ENCODE measurements at places on chromosomes 11 and 22.

- no peak for DNase-seq
These were observed 86.2 kb upstream of the SCUBE2 start for GRCh38 chr11:9177438-9178091.

DNA sequence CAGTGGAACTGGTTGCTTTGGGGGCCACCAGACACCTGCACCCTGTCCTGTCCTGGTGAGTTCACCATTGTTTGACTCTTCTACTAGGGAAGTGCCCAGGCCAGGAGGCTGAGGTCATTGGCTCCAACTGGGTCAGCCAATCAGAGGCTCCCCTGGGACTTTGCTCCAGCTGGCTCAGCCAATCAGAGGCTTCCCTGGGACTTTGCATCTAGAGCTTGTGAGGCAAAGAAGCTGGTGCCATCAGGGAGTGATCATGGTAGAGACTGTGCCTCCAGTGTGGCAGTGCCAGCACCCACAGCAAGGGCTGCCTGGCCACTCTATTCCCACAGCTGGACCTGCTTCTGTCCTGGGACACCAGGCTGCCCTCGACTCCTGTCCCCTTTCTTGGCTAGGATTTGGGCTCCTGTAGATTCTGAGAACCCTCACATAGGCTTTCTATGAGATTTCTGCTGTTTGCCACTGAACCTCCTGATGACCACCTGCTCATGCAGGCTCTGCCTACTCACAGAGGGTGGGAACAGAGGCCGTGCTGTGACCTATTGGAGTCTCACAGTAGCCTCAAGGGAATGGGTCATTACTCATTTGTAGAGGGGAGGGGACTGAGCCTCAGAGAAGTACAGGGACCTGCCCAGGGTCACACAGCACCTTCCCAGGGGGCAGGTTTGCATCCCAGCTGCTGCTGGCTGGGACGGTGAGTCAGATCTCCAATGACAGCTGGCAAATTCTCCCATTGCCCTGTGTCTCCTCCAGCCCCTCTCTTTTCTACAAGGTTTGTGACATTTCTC, 59.2 kb upstream of the SHISAL1 start:
- DNase-seq, result no peak

DNA sequence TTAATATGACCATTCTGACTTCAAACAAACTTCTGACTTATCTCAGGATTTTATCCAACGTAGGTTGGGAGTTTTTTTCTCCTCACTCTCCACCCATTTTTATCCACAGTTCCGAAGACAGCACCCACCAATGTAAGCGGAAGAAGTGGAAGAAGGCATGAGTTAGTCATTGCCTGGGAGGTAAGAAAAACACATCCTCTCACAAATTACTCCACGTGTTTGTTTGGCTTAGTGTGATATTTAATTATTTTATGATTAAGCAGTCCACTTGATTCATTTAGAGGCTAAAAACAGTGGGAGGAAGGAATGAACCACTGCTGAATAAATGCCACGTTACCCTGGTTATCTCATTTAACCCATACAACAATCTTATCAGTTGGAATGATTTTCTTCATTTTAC, 389.6 kb upstream of the ARHGAP42 start:
- DNase-seq, result no peak

GRCh38 chr22:29581799-29582198, 886 bp upstream of the NIPSNAP1 start:
- no peak for DNase-seq

- DNase-seq, result no peak
These were observed 88.9 kb downstream of the MIAT start for GRCh38 chr22:26746311-26746710.

Measured in HL-60 (cell line).